ENCODE measurements at places on chromosomes 1 and 21. TPM values are rescaled to one million over a fixed set of nuclear protein-coding genes. Genes with fewer than 3 reads are reported as not detected.

CALML6 gene
- not detected for total RNA-seq

- DNase-seq: peak; percentile 88
Observed at GRCh38 chr1:43526002-43526401, 4.7 kb upstream of the PTPRF start.

DNA sequence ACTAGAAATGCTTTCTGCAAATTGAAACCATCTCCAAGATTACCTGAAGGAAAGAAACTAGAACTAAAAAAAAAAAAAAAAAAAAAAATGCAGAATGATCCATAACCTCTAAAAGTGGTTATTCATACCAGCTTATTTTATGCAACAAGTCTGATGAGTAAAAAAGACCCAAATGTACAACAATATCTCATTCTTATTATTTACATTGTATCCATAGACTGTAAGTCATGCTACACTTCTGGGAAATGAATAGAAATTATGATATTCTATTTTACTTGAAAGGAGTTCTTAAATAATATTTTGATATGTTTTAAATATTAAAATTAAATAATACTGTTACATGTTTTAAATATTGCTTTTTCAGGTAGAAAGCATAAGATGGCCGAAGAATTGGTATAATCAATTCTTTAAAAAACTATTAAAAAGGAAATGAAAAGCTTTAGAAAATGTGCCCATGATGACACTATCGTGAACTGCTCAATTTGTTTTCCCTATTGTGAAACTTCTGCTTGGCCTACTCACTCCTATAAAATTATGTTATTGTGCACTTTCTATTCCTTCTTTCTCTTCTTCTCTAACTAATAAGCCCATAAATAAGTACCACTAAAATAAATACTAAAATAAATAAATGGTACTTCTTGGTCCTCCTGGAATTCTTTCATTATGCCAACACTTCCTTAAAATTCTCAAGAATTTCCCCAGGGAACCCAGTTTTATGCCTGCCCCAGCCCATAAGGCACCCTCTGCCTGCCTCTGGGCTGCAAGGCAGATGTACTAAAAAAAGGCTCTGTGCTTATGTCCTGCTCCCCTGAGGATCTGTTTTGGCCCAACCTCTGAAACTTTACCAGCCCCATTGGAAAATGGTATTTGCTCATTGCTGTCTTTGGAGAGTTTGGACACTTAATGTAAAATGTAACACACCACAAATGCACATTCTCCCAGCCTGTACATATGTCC is 18.1 kb downstream of the SAMSN1 start:
- DNase-seq: no peak

GRCh38 chr1:186819563-186819962 is 9.2 kb upstream of the PLA2G4A start:
- DNase-seq: no peak

GRCh38 chr1:61950418-61950817 is 208.1 kb downstream of the PATJ start:
- DNase-seq: peak; percentile 12

FBXO42 gene
- total RNA-seq: 27.3 TPM

DNA sequence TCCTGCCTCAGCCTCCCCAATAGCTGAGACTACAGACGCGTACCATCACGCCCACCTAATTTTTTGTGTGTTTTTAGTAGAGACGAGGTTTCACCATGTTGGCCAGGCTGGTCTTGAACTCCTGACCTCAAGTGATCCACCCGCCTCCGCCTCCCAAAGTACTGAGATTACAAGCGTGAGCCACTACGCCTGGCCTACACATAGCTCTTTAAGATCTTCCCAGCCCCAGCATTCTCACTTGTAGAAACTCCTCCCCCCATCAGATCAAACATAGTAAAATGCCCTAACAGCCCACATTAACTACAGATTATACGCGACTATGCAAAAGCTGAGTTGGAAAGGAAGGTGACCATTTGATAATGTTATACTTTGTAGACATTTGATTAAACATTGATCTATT is 634.8 kb downstream of the MATN1 start:
- DNase-seq: no peak

- no peak for DNase-seq
Observed at GRCh38 chr1:216944864-216945510, 221.8 kb upstream of the ESRRG start.

- peak; percentile 70 for DNase-seq
Observed at GRCh38 chr1:180229483-180230415, at the start of gene LHX4. Gene LHX4, plus strand, starts transcription at chr1:180230264. Its CDS starts 266 bp downstream, at chr1:180230530.

GRCh38 chr1:9044236-9044635 is 18.0 kb upstream of the SLC2A7 start:
- no peak for DNase-seq

B3GALT5 gene
- 0.57 TPM for total RNA-seq

SCCPDH gene
- total RNA-seq: 80.3 TPM

ZNF678 gene
- total RNA-seq: 4.6 TPM

DNA sequence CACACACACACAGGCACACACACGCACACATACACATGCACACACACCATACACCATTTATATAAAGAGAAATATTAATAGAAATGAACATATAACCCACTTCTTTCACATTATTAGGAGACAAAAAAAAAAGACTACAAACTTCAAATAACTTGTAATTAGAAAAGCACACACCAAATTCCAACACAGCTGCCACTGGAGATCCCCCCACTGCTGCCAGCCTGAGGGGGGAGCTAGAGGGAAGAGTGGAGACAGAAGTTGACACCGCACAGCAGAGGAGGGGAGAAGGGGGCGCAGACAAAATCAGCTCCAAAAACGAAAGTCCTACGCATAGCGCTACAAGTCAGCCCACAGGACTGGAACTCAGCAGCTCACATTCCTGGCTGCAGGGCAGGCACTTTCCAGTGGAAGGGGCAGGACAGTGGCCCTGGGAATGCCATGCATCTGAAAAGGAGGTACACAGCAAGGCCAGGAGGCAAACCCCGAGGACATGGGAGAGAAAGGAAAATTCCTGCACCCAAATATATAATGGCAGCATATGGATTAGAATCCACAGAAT is 36.5 kb downstream of the LGALS8 start:
- DNase-seq: no peak

GRCh38 chr21:32974653-32975052 is 51.1 kb upstream of the OLIG2 start:
- no peak for DNase-seq

DNA sequence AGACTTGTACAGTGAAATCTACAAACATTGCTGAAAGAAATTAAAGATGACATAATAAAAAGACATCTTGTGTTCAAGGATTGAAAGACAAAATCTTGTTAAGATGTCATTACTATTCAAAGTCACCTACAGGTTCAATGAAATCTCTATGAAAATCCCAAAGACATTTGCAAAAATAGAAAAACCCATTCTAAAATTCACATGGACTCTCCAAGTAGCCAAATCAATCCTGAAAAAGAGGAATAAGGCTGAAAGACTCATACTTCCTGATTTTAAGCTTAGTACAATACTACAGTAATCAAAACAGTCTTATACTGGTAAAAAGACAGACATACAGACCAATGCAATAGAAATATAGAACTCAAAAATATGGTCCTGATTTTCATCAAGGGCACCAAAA is 78.6 kb downstream of the PCSK9 start:
- DNase-seq: no peak

DNA sequence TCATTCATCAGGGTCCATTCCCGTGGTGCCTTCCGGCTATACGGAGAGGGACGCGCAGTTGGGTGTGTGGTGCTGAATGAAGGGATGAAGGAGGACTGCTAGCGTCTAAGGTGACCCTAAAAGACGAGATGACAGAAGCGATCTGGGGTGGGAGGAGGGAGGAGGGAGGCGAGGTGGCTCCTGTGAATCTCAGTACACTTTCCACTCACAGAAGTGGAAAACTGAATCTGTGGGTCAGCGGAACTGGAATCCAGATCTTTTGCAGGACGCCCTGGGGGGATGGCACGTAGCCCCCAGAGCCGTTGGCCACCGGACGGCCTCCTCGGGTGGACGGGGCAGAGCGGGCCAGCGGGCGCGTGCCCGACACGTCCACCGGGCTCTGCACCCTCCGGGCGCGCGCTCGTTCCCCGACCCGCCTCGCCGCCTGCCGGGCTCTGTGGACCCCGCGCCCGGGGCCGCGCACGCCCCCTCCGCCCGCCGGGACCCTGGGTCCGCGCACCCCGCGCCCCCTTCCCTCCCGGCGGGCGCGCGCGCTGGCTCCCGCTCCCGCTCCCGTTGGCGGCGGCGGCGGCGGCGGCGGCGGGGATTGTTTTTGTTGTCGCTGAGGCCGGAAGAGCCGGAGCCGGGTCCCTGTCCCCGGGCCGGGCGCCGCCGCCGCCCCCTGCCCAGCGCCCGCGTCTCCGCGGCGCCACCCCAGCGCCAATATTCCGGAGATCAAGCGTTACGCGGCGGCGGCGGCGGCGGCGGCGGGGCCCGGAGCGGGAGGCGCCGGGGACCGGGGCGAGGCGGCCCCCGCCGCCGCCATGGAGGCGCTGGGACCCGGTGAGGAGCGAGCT is at the start of gene AGO4:
AGO4 (plus strand) TSS at position 403 of the 836 bp plus-strand sequence; CDS start at position 804, 401 bp downstream.
- peak; percentile 64 for DNase-seq

DNA sequence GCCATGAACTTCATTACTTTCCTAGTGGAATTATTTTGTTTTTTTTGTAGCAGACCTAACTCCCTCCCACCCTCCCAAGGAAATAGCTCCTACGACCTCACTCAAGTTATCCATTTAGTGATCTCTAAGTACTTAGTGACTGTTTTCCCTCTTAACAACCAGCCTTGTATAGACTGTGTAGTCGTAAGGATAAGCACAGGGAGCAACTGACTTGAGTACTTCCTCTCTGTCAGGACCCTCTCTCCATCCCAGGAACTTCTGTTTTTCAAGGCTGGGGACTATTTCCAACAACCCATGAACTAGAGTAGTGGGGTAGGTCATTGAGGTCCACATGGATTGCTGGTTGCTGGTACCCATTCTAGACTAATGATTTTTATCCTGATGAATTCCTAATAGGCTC is 1.9 kb downstream of the AGO1 start:
- no peak for DNase-seq

ILDR2 gene
- 9.6 TPM for total RNA-seq

DNA sequence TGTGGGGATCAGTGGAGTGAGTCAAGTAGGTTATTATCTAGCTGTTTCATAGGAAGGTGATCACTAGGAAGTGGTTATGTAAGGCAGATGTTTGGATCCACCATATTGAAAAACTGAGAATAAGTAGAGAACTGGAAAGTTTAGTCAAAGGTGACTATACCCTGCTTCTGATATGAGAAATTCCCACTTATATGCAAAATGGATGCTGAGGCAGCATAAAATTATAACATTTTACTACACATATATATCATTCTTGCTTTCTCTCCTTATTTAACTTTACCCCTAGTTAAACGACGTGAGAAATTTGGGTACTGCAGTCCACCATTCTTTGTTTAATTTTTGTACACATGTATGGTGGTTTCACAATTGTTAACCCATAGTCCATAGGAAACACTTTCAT is 142.4 kb downstream of the ADGRL4 start:
- no peak for DNase-seq

ACTL8 gene
- 0.46 TPM for total RNA-seq

GRCh38 chr1:193123751-193124150 is 1.9 kb downstream of the CDC73 start:
- DNase-seq: no peak

S100B gene
- 0.23 TPM for total RNA-seq

KRTAP21-2 gene
- not detected for total RNA-seq

DNA sequence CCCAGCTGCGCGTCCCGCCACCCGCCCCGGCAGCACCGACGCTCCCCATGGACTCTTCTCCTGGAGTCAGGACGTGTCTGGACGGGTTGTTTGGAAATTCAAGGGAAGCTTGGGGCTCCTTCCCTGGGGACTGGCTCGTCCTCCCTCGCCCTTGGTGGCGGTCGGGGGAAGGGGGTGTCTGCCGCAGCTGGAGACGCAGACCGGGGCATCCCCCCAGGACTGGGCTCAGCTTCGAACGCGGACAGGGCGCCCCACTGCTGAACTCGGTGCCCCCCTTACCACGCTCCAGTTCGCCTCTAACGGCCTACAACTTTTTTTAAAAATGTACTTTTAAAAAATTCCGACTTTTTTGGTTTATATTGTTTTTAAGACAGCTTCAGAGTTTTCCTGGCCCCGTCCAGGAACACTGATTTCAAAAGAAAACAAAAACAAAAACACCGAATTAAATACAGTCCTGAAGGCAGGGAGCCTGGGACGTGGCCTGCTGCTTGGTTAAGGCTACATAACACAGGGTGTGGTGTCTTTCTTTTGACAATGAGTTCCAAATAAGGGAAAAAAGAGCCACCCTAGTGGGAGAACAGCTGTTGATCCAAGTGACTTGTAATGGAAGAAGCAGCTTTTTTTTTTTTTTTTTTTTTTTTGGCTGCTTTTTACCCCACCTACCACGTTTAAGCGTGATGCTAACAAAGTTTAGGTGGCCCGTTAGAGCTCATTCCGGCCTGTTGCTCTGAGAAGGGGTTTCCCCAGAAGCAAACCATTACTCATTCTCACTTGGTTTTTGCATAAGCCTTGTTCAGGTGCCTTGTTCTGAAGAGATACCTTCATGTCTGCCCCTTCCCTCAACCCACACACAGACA is 862 bp upstream of the DIPK1A start:
- peak; percentile 86 for DNase-seq

S100A1 gene
- not detected for total RNA-seq

- no peak for DNase-seq
Observed at GRCh38 chr1:54863267-54863665, 23.7 kb downstream of the DHCR24 start.

DNA sequence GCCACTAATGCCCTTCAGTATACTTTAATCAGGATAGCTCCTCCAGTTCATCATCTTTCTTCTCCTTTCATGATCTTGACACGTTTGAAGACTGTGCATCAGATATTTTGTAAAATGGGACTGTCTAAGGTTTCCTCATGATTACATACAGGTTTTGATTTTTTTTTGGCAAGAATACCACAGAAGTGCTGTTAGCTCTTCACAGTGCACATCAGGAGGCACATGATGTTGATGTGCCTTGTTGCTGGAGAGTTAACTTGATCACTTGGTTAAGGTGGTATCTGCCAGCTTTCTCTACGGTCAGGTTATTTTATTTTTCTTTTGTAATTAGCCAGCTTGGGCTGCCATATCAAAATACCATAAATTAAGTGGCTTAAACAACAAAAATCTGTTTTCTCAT is 128.6 kb upstream of the IVNS1ABP start:
- no peak for DNase-seq

DNA sequence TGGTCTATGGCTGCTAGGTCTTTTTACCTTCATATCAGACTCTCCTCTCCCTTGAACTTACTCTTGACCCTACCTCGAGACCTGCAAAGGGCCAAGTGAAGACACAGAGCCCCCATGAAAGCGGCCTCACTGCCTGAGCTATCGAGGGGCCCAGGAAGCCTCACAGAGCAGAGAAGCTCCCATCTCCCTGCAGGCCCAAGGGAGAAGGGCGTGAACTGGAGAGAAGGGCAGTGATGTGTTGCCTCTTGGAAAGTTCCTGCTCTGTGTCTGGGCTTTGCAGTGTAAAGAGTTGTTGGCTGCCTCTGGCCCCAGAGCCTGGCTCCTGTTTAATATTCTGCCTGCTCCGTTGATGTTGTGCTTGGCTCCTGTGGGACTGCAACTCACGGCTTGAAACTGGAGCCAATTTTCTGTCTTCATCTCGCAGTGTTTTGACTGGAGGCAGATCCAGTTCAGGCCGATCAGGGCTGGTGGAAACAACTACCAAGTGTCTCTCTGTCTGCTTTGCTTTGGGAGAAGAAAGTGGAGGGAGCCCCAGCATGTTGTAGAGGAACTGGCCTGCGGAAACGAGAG is 4.3 kb downstream of the SERTAD4 start:
- peak; percentile 84 for DNase-seq

GRCh38 chr1:157469300-157469699 is 83.0 kb downstream of the FCRL5 start:
- DNase-seq: no peak

Measured in Daoy (cell line).